ENCODE measurements at places on chromosomes 5 and 9.

GRCh38 chr9:120579139-120580050 lies 572 bp downstream of the CDK5RAP2 start:
- no peak for DNase-seq

- DNase-seq: no peak
Measured at GRCh38 chr5:172107571-172107970, 80.5 kb downstream of the STK10 start.

DNA sequence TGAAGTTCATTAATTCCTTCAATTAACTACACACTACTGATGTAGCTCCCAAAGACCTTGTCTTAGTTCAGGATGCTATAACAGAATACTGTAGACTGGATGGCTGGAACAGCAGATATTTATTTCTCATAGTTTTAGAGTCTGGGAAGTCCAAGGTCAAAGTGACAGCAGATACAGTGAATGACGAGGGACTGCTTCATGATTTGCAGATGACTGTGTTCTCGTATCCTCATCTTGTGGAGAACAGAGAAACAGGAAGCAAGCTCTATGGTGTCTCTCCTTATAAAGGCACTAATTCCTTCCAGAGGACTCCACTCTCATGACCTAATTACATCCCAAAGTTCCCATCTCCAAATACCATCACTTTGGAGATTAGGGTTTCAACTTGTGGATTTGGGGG lies 65.6 kb upstream of the MAP1B start:
- no peak for DNase-seq

DNA sequence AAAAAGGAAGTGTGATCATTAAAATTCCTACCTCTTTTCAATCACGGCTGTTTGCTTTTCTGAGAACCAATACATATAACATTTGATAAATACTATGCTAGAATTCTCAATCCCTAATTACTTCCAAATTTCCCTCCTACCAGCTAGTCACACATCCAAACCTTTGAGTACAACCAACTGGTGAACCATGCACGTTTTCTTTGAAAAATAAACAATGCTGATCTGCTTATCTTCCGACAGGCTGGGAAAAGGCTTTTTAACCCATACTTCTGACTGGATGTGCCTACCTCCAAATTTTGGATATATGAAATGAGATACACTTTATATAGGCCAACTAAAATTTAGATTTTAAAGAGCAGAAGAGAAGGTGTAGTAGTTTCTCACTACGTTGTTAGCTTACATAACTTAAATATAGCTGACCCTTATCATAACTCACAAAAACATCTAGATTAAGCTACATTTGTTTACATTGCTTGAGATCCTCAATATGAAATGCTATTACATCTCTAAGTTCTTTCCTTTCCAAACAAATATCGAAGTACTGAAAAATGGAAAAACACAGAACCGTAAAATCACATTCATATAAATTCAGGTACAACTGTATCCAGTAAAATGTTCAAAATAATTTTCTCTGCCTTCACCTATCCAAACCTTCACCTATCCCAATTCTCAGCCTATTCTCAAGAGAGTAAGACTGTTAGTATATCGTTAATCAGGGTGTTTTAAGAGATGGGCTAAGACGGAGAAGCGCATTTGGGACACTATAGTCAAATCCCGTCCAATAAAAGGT lies 2.1 kb downstream of the NR3C1 start:
- no peak for DNase-seq

- DNase-seq: no peak
Measured at GRCh38 chr5:112349371-112349770, 69.7 kb downstream of the EPB41L4A start.

- peak; percentile 93 for DNase-seq
Measured at GRCh38 chr5:65035211-65036206, 266.8 kb downstream of the CWC27 start.

GRCh38 chr9:3348169-3348568 lies 177.6 kb downstream of the RFX3 start:
- no peak for DNase-seq

DNA sequence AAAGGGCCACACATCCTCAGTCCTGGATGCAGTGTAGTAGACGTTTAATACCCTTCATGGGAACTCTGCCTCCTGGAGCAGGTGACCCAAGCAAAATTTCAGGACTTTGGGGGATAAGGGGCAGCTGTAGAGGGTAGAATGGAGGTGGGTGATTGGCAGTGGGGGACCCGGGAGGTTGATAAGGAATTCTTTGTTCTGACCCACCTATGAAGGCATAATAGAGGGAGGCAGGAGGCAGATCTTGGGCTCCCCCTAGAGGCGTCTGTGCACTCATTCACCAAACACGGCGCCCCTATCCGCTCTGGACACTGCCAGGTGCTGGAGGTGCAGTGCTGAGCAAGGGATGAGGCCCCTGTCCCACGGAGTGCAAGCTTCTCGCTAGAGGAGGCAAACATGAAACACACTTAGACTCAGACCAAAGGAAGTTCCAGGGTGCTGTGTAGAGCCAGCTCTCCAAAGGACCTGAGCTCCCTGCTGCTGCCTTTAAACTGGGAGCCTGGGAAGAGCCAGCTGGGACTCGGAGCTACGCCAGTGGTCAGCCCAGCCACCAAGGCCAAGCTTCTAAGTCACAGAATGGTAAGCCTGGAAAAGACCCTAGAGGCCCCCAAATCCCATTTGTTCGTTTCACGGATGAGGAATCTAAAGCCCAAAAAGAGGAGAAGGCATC lies 7.7 kb downstream of the IL17B start:
- DNase-seq: peak; percentile 76

GRCh38 chr9:127525401-127526188 lies 74.3 kb downstream of the LRSAM1 start:
- DNase-seq: no peak

GRCh38 chr9:124696101-124696500 lies 75.0 kb downstream of the NR6A1 start:
- no peak for DNase-seq

GRCh38 chr5:154189819-154190594 lies 526 bp upstream of the GALNT10 start:
- peak; percentile 91 for DNase-seq

DNA sequence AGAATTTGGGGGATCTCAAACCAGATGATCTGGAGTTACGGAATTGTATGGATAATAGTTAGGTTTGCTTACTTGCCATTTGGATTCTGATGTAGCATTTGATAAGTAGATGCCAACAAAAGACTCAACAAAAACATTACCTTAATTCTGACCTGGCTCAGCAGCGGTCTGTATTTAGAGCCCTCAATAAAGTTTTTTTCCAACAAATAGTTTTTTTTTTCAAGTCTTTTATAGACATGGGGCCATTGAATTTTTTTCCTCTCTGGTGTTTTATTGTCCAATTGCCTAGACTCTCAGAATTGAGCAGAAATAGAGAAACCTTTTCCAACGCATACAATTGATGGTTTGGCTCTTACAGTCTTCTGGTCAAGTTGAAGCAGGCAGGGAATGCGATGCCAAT lies 192.8 kb upstream of the GAS1 start:
- DNase-seq: no peak

- DNase-seq: no peak
Measured at GRCh38 chr5:65796751-65797316, 74.8 kb downstream of the NLN start.

DNA sequence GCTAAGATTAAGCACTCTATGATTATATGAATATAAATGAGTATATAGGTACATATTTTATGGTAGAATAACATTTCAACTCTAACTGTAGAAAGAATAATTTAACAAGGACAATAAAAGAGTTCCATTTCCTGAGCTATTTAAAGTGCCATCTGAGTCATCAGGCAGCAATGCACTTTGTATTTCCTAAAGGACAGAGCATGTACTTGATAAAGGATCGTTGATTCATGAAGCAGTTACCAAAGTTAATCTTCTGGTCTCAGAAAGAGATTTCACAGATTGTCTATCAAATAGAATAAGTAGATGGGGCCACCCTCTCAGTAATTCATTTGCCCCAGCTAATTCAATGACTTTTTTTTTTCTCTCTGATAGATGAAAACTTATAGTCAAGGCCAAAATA lies 747.8 kb downstream of the CDH18 start:
- no peak for DNase-seq

DNA sequence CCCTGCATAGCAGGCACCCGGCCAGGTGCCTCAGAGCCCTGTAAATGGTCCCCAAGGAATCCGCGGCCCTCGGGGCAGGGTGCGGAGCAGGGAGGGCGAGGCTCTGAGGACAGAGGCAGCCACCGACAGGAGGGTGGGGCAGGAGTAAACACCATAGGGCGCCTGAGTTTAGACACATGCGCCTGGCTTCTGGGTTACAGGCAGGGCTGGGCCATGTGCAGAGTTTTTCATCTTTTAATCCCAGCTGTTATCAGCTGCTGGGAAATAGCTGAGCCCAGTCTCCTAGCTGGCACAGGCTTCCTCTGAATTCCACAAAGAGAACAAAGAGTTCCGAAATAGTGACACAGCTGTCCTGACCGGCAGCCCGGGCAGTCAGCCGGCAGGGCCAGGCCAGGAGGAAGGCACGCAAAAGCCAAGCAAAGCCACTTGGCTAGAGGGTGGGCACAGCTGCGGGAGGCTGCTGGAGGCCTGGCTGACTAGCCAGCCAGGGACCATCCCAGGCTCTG lies 98.9 kb upstream of the PHYKPL start:
- no peak for DNase-seq

- DNase-seq: no peak
Measured at GRCh38 chr9:2126331-2126803, 111.2 kb downstream of the SMARCA2 start.

- no peak for DNase-seq
Measured at GRCh38 chr5:153456354-153456753, 34.1 kb upstream of the GRIA1 start.

GRCh38 chr5:96244696-96245095 lies 188.4 kb downstream of the PCSK1 start:
- DNase-seq: no peak

GRCh38 chr5:125277494-125278154 lies 531.2 kb upstream of the ZNF608 start:
- DNase-seq: no peak

DNA sequence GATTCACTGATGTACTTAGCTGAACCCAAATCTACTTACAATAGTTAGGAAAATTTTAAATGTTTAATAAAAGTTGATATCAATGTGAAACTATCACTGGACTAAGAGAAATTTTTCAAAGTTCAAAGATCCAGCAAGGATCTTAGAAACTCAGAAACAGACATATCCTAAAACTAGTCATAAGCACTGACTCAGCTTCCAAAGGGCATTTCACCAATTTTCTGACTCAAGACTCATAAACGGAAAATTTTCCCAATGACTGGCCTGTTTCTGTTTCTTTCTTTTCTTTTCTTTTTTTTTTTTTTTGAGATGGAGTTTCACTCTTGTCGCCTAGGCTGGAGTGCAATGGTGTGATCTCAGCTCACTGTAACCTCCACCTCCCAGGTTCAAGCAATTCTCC lies 66.6 kb downstream of the CDC14B start:
- no peak for DNase-seq

DNA sequence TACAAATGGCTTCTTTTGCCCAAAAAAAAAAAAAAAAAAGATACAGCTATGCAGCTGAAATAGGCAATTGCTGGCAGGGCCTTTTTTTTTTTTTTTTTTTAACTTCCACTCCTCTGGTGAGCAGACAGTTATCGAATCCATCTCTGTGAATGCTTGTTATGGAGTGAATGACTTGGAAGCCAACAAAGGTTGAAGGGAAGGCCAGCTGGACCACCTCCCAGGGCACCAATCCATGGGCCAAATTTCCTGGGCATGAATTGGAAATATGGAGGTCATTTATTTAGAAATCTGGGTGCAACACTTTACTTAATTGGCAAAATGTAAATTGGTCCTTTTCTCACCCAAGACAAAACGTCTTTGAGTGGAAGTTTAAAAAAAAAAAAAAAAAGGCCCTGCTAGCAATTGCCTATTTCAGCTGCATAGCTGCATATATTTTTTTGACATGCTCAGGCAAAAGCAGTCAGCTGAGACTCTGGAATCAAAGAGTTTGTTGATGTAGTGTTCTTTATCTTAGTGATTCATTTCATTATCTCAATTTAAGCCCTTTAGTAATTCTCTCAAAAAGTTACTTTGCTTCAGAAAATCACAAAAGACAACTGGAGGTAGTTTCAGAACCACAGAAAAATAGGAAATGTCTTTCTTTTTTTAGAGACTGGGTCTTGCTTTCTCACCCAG lies 392.2 kb upstream of the KLF4 start:
- no peak for DNase-seq

DNA sequence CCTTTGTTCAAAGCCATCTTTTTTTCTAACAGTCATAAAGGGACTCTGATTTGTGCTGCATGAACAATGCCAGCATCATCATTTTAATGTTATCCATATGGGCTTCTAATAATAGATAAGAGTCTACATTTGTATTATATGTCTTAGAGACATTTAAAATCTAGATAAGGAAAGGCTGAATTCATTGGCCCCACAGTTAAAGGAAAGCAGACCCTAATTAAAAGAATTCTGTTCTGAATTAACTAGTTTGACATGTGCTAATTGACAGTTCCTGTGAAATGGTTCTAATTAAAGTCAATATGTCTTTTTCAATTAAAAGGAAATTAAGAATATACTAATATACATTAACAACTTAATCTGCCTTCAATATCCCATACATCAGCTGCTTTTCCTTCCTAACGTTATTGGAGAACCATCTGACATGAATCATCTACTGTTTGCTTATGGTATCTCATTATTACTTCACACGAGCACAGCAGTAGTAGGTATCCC lies 104.7 kb downstream of the NR2F1-AS1 start:
- no peak for DNase-seq

DNA sequence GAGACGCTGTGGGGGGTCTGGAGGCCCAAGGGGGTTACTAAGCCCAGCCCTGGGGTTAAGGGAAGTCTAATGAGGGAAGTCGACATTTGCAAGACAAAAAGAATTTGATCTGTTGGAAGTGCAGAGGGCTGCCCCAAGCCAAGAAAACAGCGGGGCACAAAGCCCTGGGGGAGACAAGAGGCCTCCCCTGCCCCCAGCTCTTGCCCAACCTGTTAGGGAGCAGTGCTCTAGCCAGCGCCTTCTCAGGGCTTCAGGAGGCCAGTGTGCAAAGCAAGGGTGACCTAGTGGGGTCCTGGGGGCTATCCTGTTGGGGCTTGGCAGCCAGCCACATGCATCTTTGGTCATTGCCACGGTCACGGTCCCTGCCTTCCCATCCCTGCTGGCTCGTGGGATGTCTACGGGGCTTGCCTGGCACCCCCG lies 25.2 kb downstream of the GFI1B start:
- no peak for DNase-seq
